ENCODE measurements at places on chromosomes 13 and 19.

DNA sequence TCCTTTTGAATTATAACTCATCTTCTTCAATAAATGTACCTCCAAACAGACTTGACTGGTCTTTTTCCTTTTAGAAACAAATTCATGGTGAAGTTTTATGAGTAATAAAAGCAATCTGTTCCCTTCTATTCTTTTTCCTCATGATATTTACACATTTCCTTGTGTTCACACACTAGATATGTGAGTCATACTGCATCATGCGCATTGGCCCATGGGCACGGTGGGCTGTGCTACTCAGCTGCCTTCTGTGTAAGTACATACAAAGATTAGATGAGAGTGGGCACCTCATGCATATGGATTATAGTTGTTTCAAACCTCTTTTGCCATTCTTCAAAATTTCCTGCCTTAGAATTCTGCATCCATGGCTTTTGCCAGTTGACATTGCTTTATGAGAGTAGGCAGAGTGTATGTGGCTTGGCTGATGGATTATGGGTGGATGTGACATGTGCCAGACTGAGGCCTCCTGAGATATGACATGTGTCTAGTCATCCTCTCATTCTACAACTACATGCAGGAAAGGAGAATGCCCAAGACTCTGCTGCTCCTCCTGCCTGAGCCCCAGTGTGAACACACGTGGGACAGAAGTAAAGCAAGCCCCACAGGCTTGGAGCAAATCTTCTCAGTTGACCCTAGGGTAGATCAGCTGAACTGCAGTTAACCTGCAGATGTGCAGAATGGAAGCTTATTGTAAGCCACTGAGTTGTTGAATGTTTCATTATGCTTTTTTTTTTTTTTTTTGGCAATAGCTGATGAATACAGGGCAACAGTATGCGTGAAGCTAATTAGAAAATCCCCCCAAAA is 109.9 kb downstream of the RBM26 start:
- peak; percentile 39 for DNase-seq

GRCh38 chr13:99966064-99966805 is 5.3 kb downstream of the ZIC5 start:
- DNase-seq: no peak

DNA sequence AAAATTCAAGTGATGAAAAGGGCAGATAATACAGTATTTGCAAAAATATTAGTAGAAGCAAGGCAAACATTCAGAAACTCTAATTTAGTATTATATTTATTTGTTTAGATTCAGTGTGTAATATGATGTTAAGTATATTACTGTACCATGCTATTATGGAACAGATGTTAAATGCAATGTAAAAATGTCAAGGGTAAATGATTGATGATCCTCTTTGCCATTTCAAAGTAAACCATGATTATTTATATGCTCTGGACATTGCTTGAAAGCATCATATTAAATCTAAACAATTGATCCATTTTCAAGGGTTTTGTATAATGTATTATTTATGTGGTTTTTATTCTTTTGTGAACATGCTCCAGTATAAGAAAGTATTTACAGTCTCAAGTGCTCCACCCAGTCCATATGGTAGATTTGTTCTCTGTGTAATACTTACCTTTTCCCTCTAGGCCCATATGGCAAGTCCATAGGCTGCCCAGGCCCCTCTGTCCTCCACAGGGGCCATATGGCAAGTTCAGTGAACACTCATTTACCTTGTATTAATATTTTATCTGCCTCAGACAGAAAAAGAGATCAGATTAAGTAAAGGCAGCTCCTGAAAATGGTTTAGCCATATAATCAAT is 353.5 kb downstream of the DACH1 start:
- no peak for DNase-seq

- peak; percentile 67 for DNase-seq
Observed at GRCh38 chr19:22526661-22527272, 104.6 kb upstream of the ZNF98 start.

- no peak for DNase-seq
Observed at GRCh38 chr13:114303700-114304327, 10.5 kb upstream of the CHAMP1 start.

GRCh38 chr13:43879755-43880181 is at the start of gene LACC1:
LACC1 (plus strand) TSS chr13:43879904; CDS start chr13:43880986, 1,082 bp downstream.
- no peak for DNase-seq

DNA sequence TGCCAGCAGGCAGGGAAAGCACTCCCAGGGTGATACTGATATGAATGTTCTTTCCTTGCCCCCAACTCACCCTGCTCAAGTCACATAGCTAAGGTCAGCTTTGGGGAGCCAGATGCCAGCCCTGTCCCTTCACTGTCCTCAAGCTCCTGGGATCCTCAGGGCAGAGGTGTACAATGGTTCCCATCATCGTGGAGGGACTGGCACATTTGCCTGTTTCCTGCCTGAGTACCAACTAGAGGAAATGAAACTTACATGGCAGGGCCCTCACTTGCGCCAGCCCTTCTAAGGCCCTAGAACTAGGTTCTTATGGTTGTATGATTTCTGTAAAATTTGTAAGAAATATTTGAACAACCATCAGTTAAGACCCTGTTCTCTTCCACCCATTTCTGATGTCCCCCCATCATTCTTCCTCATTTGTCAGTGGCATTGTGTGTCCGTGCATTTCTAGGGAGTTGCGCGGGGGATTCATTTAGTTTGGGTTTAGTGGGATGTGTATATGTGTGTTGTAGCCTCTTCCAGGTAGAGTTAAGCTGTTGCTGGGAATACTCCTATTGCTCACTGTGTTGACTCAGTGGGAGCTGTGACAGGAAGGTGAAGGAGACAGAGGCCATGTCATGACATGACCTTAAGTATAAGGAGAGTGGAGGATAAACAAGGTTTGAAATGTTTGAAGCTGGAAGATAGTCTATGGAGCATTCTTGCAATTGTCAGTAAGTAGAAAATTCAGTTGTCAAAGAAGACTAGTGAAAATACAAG is 41.3 kb upstream of the RCBTB2 start:
- no peak for DNase-seq
